ENCODE measurements at places on chromosomes 13 and 19. TPM values are rescaled to one million over a fixed set of nuclear protein-coding genes. Genes with fewer than 3 reads are reported as not detected.

GRCh38 chr13:114097893-114098688, 34.3 kb downstream of the RASA3 start:
- DNase-seq, result no peak

DNA sequence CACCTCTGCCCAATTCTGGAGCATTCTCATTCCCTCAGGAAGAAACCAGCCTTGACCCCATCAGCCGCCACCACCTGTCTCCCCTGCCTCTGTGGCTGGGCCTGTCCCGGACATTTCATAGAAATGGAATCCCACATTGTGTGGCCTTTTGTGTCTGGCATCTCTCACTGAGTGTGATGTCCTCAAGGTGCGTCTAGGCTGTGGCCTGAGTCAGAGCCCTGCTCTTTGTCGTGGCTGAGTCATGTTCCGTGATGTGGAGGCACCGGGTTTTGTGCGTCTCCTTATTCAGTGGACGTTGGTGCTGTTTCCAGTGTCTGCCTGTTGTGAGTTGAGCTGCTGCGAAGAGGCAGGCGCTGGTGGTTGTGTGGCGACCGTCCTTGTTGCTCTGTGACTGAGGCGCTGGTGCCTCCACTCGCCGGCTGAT, 3.5 kb downstream of the FZR1 start:
- no peak for DNase-seq

DNA sequence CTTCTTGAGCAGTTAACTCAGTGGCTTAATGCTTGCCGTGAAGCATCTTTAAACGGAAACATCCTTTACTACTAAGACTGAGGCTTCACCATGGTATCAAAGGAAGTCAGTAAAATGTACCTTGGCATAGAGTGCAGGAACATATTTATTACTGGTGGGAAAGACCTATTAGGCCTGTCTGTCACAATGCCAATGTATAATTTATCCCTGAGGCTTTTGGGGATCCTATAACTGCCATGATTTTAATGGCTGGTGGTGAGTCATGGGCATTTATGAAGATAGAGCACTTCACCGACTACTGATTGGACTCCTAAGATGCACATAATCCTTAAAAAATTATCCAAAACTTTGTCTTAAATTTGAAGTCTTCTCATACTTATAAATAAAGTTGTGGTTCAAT, 79.6 kb downstream of the FGF14 start:
- DNase-seq, result no peak

DNA sequence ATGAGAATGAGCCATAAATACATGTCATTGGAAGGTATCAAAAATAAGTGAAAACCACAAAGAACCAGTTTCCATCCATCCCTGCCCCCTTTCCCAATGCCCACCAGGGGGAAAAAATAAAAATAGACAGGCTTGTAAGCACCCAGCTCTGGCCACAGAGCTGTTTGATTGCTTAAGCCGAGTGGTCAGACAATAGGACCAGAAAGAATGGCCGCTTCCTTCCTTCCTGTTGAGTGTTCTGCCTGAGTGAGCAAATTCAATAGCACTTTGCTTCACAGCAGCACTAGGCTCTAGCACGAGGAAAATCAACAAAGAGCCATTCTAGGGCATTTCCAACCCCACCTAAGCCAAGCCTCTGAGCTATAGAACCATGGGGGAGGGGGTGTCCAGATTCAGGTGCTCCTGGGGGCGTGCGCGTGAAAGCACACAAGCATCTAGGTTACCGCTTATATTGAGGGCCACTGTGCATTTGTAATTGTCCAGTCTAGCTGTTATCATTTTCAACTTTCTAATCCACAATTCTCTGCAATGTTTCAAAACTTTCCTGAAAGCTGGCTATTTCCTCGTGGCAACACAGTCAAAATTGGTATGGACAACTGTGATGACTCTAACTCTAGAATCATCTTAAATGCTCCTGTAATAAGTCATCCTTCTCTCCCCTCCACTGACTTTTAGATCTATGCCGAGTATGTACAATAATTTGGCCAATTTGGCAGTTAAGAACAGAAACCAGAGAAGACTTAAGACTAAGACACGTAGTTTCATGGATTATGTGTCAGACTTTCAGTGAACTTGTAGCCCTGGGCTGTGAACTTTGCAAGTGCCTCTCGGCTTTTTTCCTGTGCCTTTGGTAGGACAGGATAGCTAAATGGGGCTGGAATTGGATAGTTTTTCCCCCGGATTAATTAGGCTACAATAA, 64.3 kb downstream of the SPRY2 start:
- peak; percentile 36 for DNase-seq

- peak; percentile 98 for DNase-seq
Observed at GRCh38 chr19:49876422-49877019, 634 bp downstream of the AKT1S1 start.

DNA sequence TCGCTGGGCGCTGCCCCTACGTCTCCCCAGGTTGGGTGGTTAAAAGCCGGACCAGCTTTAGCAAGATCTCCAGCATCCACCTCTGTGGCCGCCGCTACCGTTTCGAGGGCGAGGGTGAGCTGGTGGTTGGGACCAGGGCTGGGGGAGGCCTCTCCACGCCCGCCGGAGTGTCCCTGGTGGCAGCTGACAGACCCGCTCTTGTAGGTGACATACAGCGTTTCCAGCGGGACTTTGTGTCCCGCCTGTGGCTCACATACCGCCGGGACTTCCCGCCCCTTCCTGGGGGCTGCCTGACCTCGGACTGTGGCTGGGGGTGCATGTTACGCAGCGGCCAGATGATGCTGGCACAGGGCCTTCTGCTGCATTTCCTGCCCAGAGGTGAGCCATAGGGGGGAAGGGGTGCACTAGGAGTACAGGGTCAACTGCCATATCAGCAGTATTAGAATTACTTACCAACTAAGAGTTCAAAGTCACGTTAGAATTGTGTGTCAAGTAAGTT, 1.1 kb downstream of the ATG4D start:
- DNase-seq, result no peak

DNA sequence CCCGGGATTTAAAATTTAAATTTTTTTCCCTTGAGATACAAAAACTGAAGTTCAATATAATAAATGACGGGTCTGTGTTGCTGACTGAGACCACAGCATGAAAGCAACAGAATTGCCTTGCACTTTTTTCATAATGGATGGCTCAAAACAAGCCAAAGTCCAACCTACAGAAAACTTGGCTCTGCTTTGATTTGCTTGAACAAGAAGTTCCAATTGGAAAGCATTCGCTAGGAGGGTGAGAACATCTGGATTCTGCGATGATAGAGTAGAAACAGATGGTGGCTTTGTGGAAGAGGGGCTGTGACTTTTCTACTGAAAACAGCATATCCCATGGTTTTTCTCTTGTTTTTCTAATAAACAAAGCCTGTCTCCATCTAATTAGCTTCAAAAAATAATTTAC, 46.4 kb downstream of the THSD1 start:
- peak; percentile 54 for DNase-seq

DNA sequence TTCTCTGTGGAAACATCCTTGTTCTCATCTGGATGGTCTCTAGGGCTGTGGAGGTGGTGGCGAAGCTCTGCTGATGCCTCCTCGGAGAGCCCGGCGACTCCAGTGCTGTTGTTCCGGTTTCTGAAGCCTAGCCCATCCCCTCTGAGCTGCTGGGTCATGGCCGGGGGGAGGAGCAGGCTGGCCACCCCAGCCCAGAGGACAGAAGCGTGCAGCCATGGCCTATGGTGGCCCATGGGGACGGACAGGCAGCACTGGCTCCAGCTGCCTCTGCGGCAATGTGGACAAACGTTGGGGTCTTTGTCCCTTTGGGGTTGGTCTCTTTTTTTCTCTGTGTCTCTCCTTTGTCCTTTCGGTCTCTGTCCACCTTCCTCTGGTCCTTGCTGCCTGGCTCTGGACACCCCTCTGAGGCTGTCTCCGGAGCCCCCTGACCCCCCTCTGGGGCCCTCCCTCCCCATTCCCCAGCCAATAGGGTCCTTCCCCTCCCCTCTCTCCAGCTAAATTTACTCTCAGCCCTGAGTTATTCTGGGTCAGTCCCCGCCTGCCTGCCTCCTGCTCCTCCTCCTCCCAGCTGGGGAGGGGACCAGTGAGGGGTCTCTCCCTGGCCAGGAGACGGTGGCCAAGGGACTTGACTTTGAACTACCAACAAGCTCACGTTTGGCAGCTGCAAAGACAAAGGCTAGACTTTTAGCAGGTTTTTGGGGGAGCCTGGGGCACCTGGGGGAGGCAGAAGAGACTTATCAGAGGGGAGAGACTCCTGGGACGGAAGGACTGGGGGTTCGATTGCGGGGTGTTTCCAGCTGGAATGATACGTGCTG, at the start of gene HRC:
Gene HRC (minus strand): TSS at position 392 of the 815 bp plus-strand sequence. CDS start 159 bp downstream, at position 233.
- DNase-seq, result peak; percentile 71

- DNase-seq, result no peak
Observed at GRCh38 chr13:44259045-44260027, 114.3 kb upstream of the SERP2 start.

DNA sequence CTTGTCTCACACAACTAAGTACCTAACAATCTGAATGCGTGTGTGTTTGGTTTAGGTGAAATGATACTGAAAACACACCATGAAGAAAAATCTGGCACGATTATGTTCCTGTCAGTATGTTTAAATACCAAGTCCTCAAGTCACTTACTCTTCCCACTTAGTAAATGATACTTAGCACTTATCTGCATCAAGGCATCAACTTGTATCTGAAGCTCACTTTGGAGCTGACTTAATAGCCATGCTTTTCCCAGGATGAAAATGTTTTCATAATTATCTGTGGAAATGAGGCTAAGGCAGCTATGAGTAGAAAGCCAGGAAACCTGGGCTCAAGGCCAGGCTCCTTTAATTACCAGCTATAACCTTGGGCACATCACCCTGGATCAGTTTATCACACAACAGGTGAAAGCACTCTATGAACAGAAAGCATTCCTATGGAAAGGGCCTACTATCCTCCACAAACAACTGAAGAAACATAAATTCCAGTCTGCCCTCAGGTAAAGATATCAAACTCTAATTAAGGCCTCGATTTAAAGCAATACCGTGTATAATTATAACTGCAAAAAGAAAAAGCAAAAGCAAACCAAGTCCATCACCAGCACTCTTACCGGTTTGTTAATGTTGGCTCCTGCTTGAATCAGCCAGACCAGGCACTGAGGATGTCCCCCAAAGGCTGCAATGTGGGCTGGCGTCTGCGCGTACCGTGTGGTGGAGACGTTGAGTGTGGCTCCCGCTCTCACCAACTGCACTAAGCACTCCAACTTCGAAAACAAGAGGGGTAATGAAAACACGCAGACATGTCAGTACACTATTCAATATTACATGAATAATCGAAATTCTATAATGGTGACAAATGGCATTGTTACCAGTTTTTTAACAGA, 4.6 kb downstream of the ANKRD10 start:
- no peak for DNase-seq

GRCh38 chr13:20415306-20415679, 110.4 kb downstream of the CRYL1 start:
- DNase-seq, result no peak

DNA sequence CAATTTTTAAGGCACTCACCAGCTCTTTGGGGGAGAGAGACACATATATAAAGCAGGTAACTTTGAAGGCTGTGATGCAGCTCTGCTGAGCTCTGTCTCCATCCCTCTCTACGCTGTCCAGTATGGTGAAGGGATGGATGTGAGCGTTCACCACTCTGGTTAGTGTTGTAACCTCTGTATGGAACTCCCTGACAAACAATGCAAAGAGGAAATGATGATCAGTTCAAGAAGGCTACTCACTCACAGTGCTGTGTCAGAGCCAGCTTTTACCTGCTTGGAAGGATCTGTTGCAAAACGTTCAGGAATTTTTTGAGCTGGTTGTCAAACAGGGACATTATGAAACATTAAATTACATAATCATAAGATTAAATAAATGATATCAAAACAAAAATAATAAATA, 90.8 kb upstream of the SLC10A2 start:
- no peak for DNase-seq

GRCh38 chr19:52148256-52148655, 8.5 kb upstream of the ZNF616 start:
- DNase-seq, result no peak

DNA sequence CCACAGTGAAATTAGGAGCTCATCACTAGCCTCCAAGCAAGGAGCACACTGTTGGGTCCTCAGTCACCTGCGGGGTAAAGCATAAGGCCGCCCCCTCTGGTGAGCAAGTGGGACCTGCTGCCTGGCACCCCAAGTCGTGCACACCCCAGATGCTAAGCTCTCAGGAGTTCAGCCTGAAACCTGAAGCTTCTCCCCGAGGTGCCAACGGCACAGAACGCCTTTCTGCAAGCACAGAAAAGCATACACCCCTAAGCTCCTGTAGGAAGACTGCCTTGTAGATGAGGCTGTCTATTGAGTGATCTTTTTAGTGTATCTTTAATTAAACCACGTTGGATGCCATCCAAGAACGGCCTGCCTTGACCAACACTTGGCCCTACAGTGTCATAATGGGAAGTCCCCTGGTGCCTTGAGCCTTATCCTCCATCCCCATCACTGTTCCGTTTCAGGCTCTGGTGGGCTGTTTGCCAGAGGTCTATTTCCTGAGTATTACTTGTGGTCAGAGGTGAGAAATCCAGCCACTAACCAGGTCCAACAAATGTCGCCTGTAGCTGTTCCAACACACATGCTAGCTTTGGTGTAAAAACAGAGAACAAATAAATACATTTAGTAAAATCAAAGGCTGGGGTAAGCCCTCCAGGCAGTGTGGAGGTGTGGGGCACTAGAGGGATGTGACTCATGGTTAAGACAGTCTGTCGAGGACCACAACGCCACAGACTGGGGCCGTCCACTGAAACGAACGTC, 44.8 kb downstream of the C13orf42 start:
- DNase-seq, result no peak

DNA sequence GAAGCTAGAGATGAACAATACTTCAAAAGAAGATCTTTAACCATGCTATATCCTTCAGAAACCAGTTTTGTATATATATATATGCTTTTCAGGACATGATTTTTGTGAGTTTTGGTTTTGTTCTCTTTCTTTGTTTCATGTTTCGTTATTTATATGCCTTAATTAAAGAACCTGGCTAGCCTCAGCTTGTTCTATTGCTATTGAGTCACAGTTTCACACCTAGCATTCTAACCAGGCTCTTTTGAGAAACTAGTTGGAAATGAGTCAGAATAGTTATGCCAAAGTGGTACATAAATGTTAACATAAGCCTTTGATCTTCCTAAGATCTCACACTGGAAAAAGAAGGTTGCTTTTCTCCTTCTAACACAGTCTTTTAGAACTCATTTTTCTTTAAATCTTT, 1925.2 kb downstream of the OLFM4 start:
- DNase-seq, result no peak

DNA sequence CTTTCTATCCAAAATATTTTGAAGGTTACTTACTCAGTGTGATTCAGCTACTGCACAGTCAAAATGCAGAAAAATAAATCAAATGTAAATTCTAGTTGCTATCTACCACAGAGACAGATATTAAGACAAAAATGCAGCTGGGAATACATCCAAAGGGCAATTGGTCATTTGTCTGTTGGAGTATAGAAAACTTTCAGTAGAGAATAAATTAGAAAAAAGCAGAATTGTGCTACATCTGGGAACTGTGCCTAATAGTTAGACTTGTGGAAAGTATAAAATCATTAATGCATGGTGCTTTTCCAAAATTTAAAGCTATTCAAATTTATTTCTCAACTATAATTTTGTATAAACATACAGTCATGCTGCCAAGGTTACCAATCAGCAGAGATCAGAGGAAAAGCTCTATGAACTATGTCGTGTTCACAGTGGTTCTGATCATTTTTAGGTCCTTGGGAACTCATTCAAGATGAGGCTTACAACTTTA, 1635.8 kb downstream of the PCDH9 start:
- peak; percentile 43 for DNase-seq

- peak; percentile 37 for DNase-seq
Observed at GRCh38 chr19:41799444-41800000, 3.1 kb downstream of the CEACAM3 start.

Gene SIGLECL1
- not detected for polyA plus RNA-seq

Gene UPK1A
- 13.1 TPM for polyA plus RNA-seq

Gene TPT1
- polyA plus RNA-seq, result 5,991 TPM

Gene PALM3
- polyA plus RNA-seq, result 21.2 TPM

Gene ZNF615
- polyA plus RNA-seq, result 24.1 TPM

Gene FXYD3
- 18.6 TPM for polyA plus RNA-seq

Gene CCDC70
- polyA plus RNA-seq, result not detected

Gene ATP4A
- polyA plus RNA-seq, result not detected

Gene ZNF829
- polyA plus RNA-seq, result 9.7 TPM

Measured in left kidney (tissue), 8 donors.